Hematopoietic multipotent progenitor cell treated with erythropoietin and hydrocortisone succinate and interleukin-3 and kit ligand, for 8 days (in vitro differentiated cells): ENCODE measurements at places on chromosomes 5 and 9.

GRCh38 chr5:96566833-96567587 lies 95.2 kb upstream of the CAST start:
- DNase-seq = peak; percentile 24

DNA sequence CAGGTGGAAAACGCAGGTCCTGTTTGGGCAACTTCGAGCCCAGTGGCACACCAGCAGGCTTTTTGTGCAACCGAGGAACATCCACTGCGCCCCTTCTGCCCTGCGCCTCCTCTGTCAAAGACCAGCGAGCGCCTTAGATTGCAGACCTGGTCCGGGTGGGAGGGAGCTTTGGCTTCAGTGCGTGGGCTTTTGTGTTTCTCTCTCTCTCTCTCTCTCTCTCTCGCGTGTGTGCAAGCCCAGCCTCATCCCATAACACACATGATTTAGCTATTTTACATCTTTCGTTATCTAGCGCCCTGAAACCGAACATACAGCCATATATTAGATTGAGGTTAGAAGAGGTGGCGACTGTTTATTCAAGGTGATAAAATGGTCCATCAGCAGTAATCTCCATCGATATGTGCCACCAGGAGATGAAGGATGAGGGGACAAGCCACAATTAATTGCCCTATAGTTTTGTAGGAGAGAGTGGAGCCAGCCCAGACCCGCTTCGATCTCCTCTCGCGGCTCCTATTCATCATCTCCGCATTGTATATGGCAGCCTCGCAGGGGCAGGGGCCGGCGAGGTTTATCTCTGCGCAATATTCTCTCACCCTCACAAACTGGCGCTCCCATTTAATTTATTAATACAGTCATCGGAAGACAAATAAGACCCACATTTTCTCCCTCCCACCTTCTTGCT lies 5.3 kb downstream of the PRDM6 start:
- no peak for DNase-seq

GRCh38 chr9:71758277-71758676 lies 10.0 kb downstream of the CEMIP2 start:
- no peak for DNase-seq

- DNase-seq = no peak
Measured at GRCh38 chr9:27765266-27766072, 192.2 kb upstream of the C9orf72 start.

GRCh38 chr9:132077881-132078698 lies 1.6 kb downstream of the MED27 start:
- DNase-seq = peak; percentile 10

- no peak for DNase-seq
Measured at GRCh38 chr5:16457451-16457850, 8.1 kb downstream of the ZNF622 start.

DNA sequence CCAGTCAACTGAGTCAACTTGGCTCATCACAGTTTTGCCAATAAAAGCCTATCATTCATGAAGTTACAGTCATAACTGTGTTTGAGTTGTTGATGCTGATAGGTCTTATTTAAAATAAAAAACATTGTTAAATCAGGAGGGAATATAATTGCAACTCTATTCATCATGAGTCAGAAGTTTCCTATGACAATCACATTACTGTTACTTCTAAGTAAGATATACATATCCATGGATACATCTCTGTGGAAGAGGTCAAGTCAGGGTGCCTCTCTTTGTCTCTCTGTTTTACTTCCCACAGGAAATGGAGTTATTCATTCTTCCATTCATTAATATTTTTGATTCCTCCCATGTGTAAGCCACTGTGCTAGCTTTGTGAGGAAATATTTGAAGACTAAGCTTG lies 2015.4 kb upstream of the WWC1 start:
- no peak for DNase-seq

DNA sequence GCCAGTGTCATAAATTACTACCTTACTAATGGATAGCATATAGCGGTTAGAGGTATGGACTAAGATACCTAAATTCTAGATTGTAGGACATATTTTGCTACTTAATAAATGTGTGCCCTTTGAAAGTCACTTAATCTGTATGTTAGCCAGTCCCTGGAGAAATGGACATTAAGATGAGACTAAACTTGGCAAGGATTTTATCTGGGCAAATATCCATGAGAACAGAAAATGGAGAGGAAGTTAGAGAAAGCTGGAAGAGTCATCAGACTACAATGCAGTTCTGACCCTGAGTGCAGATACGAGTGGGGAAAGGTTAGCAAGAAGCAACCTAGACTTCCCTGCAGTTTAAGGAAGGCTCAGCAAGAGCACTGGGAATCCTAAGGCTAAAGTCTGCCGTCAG lies 33.0 kb downstream of the TBCA start:
- no peak for DNase-seq

DNA sequence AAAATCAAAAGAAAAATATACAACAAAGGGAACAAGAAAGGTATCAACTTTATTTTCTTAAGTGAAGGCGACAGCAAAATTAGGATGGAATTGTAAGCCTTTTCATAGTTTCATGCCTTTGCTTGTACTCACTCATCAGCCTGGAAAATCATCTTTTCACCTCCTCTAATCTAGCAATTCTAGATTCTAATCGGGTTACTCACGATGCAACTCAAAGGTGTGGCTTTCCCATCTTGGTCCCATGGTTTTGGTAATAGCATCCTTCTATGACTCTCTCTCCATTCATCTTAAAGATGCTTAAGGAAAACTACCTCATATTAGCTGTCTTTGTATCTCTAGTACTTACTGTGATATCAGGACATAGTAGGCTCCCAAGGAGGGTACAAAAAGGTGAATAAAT lies 30.5 kb downstream of the DNAH5 start:
- no peak for DNase-seq

DNA sequence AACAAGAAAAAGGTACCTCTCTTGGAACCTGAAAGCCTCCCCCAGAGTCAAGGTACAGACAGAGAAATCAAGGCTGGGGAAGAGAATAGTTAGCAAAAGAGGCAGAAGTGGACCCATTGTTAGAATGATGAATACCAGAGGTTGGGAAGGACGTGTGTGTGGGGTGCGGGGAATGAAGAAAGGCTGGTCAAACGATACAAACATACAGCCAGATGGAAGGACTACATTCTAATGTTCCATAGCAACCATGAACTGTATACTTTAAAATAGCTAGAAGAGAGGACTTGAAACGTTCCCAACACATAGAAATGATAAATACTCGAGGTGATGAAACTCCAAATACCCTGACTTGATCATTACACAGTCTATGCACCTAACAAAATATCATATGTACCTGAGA lies 7.1 kb downstream of the CCDC69 start:
- no peak for DNase-seq

GRCh38 chr9:2570615-2571479 lies 50.7 kb upstream of the VLDLR start:
- DNase-seq = peak; percentile 78

- DNase-seq = no peak
Measured at GRCh38 chr5:170152767-170153166, 47.1 kb downstream of the FOXI1 start.

- DNase-seq = no peak
Measured at GRCh38 chr5:142254431-142254830, 70.4 kb downstream of the SPRY4 start.

- DNase-seq = no peak
Measured at GRCh38 chr9:110986529-110986928, 51.7 kb downstream of the LPAR1 start.

DNA sequence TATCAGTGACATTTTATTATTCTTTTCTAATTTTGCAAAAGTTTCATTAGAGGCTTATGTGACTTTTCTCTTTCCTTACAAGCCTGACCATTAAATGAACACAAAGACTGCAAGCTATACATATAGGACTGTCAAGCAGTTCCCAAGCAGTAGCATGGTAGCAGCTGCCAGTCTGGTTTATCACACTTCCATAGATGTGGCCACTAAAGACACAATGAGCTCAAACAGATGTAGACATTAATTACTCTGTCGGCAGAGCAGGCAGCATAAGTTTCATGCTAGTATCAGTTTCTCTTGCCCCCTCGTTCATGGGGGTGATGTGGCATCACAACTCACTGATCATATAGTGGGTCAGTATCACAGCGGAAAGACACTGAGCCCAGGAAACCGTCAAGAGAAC lies 89.5 kb downstream of the CDH10 start:
- no peak for DNase-seq

DNA sequence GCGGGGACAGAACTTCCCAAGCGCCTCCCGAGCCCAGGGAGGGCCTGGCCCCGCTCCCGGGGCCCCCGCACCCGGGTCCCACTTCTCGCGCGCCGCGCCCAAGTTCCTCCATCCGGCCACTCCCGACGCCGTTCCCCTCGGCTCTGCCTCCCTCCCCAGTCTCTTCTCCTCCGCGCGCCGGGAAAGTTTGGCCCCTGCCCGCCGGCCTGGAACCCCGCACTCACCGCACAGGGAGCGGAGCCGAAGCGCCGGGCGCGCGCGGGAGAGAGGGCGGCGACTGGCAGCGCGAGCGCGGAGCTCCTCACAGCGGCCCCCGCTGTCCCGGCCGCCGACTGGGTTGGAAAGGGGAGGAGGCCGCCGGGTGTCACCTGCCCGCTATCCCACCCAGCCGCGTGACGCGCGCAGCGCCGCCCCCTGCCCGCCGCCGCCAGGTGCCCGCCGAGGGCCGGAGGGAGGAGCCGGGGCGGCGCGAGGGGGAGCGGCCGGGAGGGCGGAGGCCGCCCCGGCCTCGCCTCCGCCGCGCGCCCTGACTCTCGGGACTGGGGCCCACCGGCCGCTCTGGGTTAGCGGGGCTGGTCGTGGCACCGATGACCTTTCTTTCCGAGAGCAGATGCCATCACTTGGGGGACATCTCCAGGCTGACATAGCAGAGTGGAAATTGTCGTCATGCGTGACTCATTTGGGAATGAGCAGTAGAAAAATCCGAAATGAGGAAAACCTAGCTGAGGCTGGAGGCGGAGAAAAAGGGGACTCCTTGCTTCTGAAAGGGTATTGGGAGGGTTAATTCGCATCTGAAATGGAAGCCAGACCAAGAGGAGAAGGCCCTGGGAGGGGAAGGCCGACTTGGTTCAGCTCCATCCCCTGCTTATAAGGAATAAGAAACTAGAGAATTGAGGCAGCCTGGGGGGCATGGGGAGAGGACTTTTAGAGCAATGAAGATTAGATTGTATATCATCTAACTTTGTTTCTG lies at the start of gene ELOVL7:
ELOVL7 (minus strand) TSS at position 334 of the 970 bp plus-strand sequence. CDS start 56,872 bp downstream, outside the sequence.
- DNase-seq = peak; percentile 51

DNA sequence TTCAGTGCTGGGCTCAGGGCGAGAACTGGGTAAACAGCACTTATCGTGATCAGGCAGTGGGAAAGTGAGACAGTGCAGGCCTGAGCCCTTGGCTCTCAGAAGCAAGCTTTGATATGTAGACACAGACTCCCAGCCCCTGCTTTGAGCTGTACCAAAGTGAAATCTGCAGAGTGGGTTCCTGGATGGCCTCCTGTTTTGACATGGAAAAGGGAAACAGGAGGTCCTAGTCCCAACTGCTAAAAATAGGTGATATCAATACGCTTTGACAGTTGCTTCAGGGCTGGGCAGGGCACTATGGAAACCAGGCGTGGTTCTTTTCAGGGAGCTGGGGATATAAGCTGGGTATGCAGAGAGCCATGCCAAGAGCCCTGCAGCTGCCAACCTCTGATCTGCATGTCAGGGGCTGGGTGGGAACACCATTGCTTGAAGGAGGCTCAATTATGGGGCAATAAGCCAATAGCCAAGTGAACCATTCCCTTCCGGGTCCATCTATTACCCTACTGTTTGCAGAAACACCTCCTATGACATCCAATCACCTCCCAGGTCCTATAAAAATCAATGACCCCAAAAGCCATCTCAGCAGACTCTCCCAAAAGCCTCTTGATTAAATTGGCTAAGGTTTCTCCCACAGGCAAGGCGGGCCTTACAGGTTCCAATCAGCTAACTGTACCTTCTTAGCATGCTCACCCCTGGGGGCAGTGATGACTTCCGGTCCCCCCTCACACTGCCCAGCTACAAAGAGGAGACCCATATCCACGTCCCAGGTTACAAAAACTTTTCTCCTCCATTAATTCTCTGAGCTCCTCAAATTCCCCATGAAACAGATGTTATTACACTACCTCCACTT lies 45.8 kb downstream of the EPB41L4B start:
- DNase-seq = peak; percentile 12

GRCh38 chr9:70422371-70423043 lies 8.1 kb upstream of the KLF9 start:
- DNase-seq = no peak

DNA sequence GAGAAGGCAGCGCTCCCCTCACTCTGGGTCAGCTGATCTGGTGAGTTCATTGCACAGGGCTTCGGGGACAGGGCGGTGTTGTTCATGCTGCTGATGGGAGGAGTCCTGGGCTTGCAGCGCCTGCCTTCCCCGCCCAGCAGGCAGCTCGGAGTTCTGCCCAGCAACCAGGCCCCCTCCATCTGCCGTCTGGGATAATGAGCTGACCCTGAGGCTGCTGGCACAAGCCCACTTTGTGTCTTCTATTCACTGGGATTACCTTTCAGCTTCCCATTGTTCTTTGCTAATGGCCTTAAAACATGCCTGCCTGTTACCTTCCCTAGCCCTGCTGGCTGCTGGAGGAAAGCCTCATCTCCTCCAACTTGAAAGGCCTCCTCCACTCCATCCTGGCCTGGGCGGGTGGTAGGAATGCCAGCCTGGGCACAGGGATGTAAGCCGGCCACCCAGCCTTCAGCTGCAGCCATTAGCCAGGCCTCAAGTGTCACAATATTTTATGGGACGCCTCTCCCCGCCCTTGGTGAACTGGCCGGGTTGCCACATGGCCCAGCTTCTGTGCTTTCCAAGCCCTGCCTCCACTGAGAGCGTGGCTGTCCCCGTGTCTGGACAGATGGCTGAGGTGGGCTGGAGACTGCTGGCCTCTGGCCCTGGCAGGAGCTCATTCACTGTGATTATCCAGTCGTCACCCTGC lies 70.4 kb downstream of the GADD45G start:
- DNase-seq = no peak

DNA sequence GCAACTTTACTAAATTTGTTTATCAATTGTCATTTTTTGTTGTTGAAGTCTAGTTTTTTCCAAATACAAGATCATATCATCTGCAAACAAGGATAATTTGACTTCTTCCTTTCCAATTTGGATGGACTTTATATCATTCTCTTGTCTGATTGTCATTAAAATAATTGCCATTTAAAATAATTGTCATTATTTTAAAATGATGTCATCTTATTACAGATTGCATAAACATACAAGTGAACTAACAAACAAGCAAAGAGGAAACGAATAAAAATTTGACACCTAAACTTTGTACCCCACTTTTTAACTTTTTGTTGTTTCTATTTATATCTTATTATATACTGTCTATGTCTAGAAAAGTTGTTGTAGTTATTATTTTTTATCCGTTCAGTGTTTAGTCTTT lies 275.2 kb downstream of the ADGRV1 start:
- DNase-seq = no peak

GRCh38 chr5:157730900-157731271 lies 334 bp upstream of the THG1L start:
- DNase-seq = no peak
